ENCODE measurements at places on chromosomes 12 and 14.
A peak's percentile ranks its signal among the peaks of the same experiment; 100 is the strongest.

- no peak for DNase-seq
Observed at GRCh38 chr12:27148791-27149190, 66.4 kb upstream of the C12orf71 start.

- no peak for DNase-seq
Observed at GRCh38 chr12:95326445-95326844, 108.8 kb downstream of the VEZT start.

- DNase-seq: no peak
Observed at GRCh38 chr12:12333407-12334366, 16.4 kb downstream of the MANSC1 start.

- no peak for DNase-seq
Observed at GRCh38 chr12:52568111-52568510, 5.5 kb downstream of the KRT74 start.

- peak; percentile 17 for DNase-seq
Observed at GRCh38 chr14:102893452-102893851, 29.0 kb upstream of the AMN start.

DNA sequence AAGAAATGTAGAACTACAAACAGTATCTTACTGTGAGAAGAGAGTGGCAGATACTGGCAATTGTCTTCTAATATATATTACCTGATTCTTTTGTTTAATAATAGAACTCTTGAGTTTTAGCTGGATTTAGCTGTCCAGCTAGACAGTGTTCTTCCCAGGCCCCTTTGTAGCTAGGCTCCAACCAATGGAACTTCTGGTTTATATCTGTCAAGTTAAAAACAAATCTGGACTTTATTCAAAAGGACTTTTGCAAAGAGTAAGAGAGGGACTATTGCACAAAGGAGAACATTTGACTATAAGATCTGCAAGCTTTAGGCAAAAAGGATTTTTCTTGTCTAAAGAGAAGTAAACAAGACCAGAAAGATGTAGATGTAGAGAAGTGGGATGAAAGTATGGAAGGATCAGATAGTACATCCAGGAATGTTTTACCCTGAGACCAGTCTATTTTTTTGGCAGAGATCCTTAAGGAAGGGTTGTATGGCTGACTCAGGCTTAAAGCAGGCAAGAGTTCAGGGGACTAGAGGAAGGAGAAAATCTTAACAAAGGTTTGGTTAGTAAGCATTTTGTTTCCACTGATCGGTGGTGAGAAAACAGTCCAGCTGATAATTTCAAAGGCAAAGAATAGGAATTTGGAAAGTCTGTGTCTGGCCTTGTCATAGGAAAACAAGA lies 111.1 kb upstream of the PLEKHA5 start:
- no peak for DNase-seq

- no peak for DNase-seq
Observed at GRCh38 chr12:109113661-109114321, 2.6 kb upstream of the ACACB start.

- DNase-seq: no peak
Observed at GRCh38 chr12:99810718-99811593, 163.4 kb downstream of the GARIN6 start.

- no peak for DNase-seq
Observed at GRCh38 chr14:79421811-79422210, 789.5 kb downstream of the DIO2 start.

DNA sequence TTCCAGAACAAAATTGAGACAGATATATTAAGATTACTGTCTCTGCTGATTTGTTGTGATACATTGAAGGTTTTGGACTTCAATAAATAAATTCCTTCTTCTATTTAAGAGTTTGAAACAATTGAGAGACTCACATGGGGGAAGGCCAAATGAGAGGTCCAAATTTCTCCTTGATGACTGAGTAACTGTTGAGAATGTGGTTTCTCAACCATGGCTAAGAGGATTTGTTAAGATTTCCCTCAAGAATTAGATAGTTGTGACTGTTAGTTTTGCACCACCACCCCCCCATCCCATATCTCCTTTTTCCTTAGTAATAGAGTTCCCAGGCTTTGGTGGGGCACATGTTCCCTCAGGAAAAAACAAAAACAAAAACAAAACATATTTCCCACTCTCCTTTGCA lies 47.7 kb upstream of the IGF1 start:
- no peak for DNase-seq

GRCh38 chr12:20220339-20220738 lies 148.0 kb upstream of the PDE3A start:
- peak; percentile 5 for DNase-seq

DNA sequence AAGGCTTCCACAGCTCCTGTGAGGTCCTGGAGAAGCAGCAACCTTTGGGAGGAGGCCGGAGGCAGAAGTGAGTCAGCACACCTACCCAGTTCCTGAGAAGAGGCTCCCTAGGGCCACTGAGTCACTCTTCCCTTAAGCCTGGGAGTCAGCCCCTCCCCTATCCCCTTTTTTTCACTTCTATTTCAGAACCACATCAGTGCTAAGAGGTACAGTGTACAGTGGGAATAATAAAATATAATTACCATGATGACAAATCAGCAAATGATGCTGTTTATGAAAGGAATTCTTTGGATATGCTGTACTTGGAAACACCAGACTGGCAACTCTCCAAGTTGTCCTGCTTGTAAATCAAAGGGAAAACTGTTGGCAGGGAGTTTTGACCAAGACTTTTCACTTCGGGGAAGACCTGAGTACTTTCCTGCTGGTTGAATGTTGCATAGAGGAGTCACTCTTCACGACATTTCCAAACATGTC lies 7.8 kb upstream of the TBPL2 start:
- DNase-seq: no peak

GRCh38 chr14:67999290-67999689 lies 179.7 kb downstream of the RAD51B start:
- DNase-seq: no peak

DNA sequence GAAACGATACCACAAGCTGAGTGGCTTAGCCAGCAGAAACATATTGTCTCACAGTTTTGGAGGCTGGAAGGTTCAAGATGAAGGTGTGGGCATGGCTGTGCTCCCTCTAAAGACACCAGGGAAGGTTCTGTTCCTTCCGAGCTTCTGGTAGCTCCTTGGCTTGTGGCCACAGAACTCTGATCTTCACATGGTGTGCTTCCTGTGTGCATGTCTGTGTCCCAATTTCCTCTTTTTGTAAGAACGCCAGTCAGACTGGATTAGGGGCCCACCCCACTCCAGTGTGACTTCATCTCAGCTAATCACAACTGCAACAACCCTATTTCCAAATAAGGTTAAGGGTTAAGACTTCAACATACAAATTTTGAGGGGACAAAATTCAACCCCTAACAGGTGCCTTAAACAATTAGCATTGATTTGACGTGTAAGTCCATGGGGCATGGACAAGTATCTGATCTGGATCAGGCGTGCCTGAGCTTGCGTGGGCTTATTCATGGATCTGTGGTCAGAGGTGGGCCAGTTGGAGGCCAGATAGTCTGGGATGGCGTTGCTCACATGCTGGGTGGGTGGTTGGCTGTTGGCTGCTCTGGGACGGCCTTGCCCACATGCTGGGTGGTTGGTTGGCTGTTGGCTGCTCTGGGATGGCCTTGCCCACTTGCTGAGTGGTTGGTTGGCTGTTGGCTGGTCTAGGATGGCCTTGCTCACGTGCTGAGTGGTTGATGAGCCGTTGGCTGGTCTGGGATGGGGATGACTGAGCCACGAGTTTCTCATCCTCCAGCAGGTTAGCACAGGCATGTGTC lies 88.5 kb downstream of the LGMN start:
- DNase-seq: no peak

DNA sequence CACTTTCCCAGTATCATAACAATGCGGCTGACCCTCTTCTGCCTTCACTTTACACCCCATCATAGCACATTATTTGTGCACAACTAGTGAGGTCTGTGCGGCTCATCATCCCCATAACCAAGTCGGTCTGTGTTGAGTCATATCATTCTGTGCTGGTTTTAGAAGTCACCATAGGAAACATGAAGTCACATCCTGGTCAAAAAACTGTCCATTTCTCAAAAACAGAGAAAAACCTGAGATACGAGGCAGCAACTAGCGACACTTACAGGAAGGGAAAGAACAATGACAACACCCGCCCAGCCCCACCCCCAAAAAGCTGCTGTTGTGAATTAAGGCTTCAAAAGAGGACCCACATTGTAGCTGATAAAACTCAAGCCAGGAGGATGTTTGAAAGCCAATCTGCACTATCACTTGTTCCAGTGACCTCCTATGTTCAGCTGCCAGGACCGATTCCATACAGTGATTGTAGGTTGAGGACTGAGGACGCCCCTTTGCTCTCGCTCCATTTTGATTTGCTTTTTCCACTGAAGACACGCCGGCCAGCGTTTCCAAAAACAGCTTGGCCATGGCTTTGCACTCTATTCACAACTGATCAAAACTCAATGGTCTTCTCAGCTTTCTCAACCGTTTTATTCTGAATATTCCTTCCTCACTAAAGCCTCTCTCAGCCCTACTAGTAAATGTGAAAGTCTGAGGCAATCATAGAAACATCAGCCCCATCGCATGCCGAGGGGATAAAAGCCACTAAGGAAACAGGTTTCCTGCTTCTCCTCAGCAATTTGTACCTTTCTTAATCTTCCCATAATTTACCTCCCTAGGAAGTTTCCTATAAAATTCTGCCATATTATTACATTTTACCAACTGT lies 87.5 kb downstream of the DUSP16 start:
- peak; percentile 87 for DNase-seq

DNA sequence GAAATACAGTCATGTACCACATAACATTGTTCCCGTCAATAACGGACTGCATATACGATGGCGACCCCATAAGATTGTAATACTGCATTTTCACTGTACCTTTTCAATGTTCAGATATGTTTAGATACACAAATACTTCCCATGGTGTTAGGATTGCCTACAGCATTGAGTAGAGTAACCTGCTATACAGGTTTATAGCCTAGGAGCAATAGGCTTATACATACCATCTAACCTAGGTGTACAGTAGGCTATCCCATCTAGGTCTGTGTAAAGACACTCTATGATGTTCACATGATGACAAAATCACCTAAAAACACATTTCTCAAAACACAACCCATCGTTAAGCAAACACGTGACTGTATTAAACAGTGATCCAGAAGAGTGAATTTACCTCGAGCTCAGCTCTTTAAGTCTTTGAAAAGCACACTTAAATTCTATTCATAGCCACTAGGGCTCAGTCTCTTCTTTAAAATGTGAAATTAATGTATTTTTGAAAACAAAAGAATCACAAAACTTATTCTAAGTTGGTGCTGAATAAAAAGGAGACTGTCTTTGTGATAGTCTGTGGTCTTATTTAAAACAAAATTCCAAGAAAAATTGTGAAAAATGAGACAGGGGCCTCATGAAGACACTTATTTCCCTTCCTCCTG lies 239.1 kb upstream of the ARID2 start:
- no peak for DNase-seq

- no peak for DNase-seq
Observed at GRCh38 chr12:88153959-88154358, 11.9 kb downstream of the TMTC3 start.

GRCh38 chr12:94379479-94380113 lies 80.1 kb downstream of the CEP83 start:
- no peak for DNase-seq

- DNase-seq: no peak
Observed at GRCh38 chr12:115942346-115942745, 335.1 kb downstream of the MED13L start.

DNA sequence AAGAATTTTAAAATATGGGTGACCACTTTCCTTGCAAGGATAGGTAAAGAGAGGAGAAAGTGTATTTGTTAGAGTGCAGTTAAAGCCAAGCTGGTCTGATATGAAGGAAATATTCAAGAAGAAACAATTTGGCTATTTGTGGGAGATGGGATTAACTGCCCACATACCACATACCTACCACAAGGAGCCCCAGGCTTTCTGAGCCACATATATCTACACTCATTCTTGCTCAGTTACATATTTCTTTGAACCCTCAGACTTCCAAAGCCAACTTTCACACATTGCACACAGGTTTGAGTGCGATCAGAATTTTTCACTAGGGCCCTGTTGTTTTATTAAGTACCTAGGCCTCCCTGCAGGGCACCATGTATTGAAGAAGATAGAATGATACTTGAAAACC lies 330.2 kb downstream of the ZFP36L1 start:
- DNase-seq: no peak

GRCh38 chr12:121300083-121300819 lies 3.7 kb upstream of the CAMKK2 start:
- DNase-seq: no peak

DNA sequence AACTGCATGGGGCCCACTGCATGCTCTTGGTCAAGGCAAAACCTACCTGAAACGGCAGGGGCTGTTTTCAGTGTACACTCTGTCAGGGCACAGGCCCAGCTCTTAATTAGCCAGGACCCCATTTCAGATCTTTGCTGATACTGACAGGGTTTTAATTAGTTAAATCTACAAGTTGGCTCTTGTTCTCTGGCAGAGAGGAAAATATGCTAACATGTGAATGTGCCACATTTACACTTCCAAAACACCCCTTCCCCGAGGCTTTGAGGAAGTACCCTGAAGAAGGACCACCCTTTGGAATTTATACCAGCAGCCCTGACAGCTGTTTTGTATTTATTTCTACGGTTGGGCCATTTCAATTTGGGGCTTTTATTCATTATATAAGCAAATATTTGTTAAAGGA lies 66.3 kb downstream of the OTX2 start:
- DNase-seq: no peak

- no peak for DNase-seq
Observed at GRCh38 chr14:25406818-25407217, 356.9 kb upstream of the STXBP6 start.

DNA sequence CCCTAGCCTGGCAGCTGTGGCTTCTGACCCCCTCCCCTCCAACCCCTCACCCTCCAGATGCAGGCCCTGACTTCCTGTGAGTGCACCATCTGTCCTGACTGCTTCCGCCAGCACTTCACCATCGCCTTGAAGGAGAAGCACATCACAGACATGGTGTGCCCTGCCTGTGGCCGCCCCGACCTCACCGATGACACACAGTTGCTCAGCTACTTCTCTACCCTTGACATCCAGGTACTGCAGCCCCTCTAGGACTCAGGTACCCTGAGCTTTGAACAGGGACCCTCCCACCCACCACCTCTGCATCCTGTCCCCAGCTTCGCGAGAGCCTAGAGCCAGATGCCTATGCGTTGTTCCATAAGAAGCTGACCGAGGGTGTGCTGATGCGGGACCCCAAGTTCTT lies 6.0 kb upstream of the IRF9 start:
- no peak for DNase-seq
